AG09319 (cell line): ENCODE measurements at places on chromosomes 2 and 18.

DNA sequence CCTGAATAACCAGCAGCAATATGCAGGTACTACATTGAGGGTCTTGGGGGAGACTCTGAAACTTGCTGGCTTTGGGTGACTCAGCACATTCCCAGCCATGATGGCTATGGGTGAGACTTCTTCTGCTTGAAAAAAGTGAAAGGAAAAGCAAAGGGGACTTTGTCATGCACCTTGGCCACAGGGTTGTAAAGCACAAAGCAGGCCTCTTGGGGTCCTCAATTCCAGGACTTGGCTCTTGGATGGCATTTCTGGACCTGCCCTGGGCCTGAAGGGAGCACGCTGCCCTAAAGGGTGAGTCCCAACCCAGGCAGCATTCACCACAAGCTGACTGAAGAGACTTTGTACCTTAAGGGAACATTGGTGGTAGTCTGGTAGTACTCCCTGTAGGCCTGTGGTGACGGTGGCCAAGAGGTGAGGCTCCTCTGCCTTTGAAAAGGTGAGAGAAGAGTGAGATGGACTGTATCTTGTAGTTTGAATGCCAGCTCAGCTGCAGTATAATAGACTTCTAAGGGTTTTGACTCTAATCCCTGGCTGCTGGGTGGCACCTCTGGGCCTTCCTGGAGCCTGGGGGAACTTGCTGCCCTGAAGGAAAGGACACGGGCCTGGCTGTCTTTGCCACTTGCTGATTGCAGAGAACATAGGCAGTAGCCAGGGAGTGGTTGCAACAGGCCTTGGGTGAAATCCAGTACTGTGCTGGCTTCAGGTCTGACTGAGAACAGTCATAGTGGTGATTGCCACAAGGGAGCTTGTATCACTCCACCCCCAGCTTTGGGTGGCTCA is 36.5 kb upstream of the CYTIP start:
- peak; percentile 31 for DNase-seq

DNA sequence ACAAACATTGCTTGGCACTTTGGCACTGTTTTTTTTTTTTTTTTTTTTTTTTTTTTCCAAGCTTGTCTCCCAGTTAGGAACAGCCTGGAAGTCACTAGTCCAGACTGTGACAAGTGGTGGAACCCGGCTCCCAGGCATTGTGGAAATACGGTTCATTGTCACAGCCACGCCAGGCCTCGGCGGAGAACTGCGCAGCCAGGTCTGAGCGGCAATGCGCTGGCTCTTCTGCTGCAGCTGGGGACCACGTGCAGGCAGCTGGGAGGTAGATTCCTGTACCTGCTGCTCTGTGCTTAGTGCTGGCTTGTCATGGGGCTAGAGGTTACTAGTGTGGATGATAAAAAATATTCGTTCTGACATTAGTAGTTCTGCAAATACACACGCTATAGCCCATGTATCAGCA is 5.0 kb downstream of the NTSR2 start:
- no peak for DNase-seq

GRCh38 chr2:205166745-205167144 is 515.6 kb upstream of the NRP2 start:
- no peak for DNase-seq

GRCh38 chr2:147718831-147719230 is 126.0 kb upstream of the ACVR2A start:
- DNase-seq, result no peak

DNA sequence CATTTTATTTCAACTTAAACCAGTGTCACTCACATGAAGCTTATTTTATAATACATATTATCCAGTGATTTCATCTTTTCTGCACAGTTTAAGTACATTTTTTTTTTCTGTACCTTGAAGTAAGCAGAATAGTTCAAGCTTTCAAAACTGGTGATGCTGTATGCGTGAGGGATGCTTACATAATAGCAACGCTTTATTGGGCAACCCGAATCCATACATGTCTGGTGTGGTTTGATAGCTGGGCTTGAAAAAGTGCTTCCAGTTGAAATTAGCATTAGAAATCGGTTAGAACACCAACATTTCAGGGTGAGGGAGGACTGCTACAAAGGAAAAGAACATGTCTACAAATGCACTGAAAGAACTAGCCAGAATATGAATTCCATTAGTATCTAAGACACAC is 117.4 kb downstream of the MBP start:
- DNase-seq, result no peak

DNA sequence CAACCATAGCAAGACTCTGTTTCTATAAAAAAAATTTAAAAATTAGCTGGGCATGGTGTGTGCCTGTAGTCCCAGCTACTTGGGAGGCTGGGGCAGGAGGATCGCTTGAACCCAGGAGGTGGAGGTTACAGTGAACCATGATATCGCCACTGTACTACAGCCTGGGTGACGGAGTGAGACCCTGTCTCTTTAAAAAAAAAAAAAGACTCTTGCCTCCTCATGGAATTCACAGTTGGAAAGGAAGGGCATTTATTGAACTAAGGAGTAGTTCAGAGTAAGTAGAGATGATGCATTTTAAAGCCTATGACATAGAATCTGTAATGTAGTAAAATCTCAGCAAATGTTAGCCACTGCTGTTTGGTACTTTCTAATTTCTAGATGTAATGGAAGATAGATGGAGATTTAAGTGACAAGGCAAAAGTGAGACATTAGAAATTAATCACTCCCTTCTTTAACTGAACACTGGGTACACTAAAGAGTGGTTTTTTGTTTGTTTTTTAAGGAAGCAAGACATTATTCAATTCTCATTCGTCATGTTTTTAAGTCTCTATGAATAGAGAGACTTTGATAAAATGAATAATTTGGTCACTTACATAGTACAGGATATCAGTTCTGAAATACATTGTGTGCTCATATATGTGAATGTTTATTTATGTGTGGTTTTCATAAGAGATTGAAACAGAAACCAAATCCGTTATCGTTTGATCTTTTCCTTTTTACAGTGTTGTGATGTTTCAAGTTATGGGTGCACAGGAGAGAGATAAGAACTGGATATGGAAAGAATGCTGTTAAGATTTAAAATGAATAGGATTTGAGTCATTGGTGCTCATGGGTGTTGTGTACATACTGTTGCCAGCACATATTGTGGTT is 186.1 kb upstream of the STON1 start:
- DNase-seq, result no peak

DNA sequence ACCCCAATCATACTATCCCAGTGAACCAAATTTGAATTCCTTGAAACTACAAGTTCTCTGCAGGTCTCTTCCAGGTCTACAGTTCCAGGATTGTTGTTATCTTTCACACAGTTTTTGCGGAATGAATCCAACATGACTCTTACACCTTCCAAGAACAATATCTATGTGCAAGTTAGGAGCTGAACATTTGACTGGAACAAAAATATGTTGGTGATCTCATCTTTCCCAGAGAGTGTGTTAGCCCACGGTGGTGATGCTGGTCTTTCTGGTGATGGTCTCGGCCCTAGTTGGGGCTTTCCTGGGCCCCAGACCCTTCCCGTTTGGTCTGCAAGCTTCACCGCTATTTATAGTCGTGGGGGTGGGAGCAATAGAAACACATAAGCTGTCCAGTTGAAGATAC is 173.7 kb downstream of the TPGS2 start:
- no peak for DNase-seq

- no peak for DNase-seq
Observed at GRCh38 chr18:37698508-37699040, 133.0 kb upstream of the CELF4 start.

DNA sequence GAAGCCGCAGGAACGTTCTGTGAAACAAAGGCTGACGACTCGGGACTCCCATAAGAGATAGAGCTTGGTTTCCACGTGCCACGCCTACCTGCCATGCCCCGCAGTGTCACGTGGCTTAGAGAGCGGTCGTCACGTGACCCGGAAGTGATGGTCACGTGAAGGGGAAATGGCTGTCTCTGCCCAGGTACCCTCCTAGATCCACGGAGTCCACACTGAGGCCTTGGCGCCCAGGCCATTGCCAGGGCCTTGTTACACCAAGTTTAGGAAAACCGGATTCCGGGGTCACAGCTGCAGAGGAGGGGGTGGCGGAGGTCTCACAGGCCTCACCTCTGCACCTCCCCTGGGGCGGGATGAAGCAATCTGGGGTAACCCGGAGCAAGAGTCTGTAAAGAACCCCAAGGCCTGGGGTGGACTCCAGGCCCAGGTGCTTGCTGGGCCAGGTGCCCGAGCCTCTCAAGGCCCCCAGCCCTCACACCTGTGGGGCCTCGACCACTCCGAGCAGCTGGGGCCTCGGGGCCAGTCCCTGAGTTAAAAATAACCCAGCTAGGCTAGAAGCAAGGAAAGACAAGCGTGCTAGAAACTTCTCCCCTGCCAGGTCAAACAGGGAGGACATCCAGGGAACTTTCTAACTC is 113.5 kb upstream of the ZNF236 start:
- DNase-seq, result no peak

DNA sequence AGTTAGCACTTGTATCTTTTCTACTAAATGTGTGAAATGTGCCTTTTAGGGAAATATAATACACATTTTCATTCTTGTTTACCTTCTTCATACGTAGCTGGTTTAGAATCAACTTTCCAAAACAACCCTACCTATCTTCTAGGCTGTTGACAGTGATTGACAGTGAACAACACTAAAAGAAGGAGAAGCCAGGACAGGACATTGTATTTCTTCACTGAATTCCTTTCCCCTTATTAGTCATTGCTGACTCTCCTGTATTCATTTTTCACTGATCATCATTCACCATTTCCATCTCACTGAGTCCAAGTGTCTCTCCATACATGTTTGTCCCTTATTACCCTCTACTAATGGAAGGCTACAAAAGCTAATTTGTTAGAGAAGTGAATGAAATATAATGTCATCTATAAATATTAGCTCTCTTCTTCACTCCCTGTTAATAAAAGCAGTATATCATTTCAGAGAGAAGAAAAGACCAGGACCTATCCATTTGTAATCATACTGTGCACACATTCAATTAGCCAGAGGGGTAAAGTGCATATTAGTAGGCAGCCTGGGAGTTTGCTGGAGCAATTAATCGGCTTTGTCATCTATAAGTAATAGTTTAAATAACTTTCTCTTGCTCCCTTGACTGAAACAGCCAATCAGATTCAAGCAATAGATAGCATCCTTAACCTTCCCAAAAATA is 192.5 kb upstream of the FOSL2 start:
- DNase-seq, result no peak

DNA sequence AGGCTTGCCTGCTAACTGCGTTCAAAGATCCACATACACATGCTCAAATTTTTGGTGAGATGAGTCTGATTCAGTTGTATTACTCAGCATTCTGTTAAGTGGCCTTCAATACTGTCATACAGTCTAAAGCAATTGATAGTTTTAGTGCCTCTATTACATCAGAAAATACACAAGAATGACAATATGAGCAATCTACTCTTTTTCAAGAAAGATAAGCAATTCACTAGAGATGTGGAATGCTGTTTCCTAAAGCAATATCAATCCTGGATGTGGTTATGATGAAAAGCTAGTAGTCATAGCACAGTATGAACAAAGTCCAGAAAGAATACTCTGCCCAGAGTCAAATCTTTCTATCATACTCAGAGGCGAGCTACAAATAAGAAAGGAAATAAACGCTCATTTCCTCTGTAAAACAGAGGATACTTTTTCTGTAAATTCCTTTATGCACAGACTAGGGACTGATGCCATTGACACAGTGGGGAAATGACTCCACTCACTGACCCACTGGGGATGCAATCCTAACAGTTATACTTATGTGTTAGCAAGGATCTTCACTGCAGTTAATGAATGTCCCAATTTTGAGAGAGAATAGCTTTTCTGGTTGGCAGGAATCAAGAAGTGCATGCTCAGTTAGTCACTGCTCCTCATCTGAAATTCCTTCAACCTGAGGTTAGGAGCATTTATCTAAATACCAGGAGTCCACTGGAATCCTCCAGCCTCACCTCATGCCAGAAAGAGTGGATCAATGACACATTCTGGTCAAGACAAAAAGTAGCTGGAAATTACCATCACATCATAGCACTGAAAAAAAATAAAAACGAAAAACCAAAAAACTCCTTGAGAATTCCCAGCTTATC is 83.3 kb downstream of the PDE11A start:
- no peak for DNase-seq

DNA sequence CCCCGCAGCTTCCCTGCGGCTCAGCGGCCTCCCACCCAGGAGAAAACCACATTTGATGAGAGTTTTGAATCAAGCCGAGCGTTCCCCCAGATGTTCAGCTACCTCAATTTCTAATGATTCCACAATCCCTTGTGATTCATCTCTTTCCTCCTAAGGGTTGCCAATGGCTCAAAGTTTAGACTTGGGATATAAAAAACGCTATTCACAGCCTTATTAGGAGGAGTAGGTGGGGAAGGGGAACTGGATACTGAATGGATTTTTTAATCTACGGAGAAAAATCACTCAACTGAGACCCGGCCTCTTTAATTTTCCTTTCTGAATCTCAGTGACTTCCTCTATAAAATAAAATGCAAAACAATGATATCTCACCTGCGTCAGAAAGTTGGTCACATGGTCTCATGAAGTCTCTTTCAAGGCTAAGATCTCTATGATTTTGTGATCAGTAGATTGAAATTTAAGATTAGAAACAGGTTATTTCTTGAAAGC is 192.6 kb upstream of the TCF4 start:
- no peak for DNase-seq

- no peak for DNase-seq
Observed at GRCh38 chr2:225620227-225620626, 220.7 kb downstream of the NYAP2 start.

DNA sequence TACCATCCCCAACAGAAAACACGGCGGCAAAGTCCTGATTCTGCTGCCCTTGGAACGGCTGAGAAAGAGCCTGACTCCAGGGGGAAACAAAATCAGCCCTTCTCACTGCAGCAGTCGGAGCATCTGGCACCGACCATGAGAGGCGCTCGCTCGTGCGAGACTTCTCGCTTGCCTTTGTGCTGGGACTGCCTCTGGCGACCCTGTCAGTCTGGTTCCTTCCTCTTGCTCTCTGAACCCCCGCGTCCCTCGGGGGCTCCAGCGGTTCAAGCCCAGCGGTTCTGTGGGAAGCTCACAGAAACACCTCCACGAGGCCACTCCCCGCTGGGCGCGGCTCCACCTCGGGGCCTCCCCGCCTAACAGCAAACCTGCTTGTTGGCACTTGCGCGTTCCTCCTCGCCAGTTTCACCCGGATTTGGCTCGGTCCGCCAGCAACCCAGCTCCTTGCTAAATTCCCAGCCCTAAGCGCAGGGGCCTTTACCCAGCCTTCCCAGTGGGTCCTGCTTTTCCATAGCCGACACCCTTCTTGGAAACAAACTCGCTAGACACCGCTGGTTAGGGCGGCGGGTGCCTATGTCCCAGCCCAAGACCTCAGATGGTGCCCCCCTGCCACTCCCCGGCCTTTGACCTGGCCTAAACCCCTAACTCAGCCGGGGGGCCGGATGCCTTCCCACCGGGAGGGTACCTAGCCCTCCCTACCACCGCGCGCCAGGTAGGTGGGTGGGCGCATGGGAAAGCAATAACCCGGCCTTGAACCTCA is 2.2 kb downstream of the RND3 start:
- no peak for DNase-seq

- DNase-seq, result no peak
Observed at GRCh38 chr18:48920408-48921038, 30.2 kb downstream of the SMAD7 start.

GRCh38 chr18:9477509-9477908 is 2.2 kb downstream of the RALBP1 start:
- no peak for DNase-seq
